ENCODE measurements at places on chromosomes 16 and 17.

DNA sequence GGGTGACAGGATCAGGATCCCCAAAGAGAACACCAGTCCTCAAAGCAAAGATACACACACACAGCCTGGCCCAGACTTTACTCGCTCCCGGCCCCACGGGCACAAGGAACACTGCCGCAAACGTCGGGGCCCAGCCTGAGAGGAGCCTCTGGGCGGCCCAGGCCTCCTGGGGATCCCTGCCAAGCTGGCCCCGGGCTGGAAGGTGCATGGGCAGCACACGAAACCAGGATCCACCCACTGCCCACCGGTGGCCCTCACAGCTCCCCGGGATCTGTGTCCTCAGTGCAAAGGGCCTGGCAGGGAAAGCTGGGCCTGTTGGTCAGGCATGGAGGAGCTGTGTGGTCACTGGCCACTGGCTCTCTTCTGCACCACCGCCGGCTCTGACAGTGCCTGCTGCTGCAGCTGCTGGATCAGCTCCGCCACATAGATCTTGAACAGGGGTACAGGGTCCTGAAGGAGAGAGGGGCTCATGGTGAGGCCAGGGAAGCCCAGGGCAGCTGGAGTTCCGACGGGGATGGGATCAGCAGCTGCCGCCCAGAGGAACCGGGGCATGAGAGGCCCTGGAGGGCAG lies 2.9 kb downstream of the MRPL28 start:
- no peak for DNase-seq

GRCh38 chr17:78332991-78333390 lies 26.9 kb downstream of the SOCS3 start:
- DNase-seq, result no peak

DNA sequence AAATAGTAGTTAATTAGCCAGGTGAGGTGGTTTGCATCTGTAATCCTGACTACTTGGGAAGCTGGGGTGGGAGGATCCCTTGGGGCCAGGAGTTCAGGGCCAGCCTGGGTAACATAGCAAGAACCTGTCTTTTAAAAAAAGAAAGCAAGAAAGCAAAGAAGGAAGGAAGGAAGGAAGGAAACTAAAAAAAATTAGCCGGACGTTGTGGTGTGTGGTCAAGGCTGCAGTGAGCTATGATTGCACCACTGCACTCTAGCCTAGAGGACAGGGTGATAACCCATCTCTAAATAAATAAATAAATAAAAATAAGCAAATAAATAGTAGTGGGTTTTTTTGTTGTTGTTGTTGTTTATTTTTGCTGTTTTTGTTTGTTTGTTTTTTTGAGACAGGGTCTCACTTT lies 39.3 kb upstream of the MAP2K6 start:
- DNase-seq, result no peak

GRCh38 chr17:58965221-58965620 lies 141.5 kb downstream of the TRIM37 start:
- no peak for DNase-seq

DNA sequence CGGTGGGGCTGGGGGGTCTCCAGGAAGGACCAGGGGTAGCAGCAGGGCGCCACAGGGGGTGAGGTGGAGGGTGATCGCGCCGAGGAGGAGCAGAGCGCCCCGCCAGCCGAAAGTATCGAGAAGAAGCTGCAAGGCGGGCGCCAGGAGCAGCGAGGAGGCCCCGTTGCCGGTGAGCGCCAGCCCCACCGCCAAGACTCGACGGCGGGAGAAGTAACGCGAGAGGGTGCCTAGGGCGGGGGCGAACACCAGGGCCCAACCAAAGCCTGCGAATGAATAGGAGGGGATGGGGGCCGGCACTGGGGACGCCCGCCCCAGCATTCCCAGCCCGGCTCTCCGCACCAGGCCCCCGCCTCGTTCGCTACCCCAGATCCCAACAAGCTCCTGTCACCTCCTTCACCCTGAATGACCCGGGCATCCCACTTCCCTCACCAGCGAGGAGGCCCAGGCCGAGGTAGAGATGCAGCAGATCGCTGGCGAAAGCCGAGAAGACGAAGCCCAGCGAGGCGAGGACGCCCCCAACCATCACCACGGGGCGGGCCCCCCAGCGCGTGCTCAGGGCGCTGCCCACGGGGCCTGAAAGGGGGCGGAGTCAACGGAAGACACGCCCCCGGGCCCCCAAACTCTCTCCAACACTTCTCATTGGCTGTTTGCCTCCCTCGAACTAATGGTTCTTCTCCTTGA lies 1.3 kb downstream of the SLC16A11 start:
- no peak for DNase-seq

DNA sequence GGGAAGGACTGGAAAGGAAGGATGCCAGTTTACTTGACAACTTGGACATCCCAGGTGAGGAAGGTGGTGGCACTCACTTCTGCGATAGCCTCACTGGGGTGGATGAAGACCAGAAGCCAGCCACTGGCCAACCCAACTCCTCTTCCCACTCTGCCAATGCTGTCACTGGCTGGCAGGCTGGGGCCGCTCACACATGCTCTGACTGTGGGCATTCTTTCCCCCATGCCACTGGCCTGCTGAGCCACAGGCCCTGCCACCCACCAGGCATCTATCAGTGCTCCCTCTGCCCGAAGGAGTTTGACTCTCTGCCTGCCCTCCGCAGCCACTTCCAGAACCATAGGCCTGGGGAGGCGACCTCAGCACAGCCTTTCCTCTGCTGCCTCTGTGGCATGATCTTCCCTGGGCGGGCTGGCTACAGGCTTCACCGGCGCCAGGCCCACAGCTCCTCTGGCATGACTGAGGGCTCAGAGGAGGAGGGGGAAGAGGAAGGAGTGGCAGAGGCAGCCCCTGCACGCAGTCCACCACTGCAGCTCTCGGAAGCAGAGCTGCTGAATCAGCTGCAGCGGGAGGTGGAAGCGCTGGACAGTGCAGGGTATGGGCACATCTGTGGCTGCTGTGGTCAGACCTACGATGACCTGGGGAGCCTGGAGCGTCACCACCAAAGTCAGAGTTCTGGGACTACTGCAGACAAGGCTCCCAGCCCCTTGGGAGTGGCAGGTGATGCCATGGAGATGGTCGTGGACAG lies 4.5 kb downstream of the ZNF646 start:
- no peak for DNase-seq

DNA sequence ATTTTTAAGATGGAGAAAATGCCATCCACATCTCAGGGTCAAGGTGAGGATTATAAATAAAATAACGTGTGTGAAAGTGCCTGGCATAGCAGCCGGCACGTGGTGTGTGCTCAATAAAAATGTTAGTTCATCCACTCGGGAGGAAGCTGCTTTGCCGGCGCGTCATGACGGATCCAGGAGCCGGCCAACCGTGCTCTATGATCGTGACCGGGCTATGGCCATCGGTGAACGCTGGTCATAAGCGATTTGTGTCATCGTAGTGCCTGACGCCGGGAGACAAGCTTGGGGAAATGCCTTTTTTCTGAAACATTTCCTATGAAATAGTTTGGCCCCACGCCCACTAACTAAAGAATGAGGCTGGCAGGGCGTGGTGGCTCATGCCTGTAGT lies 74.0 kb downstream of the CMC2 start:
- DNase-seq, result no peak

DNA sequence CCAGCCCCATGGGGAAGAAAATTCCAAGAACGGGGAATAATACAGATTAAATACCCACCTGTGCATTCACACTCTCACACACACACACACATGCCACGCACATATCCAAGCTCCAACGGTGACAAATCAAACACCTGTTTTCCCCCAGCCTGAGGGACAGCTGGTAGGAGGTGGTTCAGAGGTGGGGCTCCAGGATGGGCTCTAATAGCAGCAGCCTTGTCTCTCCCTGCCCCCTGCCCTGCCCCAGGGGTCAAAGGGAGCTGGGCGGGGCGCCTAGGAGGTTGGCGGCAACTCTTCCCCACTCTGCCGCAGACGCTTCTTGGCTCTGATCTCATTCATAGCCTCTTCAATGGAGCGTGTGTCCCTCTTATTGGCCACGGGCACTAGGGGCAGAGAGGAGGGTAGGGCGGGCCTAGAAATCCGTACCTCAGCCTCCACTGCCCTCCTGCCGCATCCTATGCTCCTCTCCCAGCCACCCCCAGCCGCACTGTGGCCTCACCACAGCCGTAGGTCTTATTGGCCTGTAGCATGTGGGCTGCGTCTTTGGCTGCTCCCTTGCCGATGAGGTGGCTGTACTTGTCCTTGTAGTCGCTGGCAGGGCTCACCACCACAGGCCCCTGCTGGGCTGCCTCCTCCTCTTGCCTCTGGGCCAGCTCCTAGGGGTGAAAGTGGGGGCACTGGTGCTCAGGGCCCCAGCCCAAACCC lies 8.2 kb downstream of the SPAG7 start:
- DNase-seq, result no peak

- no peak for DNase-seq
Observed at GRCh38 chr17:44074231-44074910, 3.8 kb downstream of the G6PC3 start.

DNA sequence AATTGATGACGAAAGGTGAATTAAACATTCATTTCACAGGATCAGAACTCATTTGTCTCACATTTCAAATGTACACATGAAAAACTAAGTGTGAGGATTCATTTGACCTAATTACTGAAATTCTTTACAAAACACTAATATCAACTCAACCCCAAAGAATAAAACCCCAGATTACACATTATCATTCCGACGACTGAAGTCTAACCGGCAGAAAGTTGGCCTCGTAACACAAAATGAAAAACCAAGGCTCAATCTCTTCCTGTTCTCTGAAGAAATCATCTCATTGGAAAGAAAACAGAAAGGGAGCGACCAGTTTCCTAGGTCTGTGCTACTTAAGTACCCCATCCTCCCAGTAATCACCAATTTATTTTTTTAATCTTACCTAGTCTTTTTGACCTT lies 1.8 kb downstream of the JPT1 start:
- DNase-seq, result no peak

DNA sequence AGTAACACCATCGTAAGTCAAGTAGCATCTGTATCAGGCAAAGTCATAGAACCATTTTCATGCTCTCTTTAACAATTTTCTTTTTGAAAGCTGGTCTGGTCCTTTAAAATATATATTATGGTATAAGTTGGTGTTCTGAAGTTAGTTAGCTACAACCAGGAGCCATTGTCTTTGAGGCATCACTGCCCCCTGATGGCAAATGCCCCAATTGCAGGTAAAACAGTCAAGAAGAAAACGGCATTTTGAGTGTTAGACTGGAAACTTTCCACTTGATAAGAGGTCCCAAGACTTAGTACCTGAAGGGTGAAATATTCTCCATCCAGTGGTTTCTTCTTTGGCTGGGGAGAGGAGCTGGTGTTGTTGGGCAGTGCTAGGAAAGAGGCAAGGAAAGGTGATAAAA lies 14.1 kb downstream of the TP53 start:
- DNase-seq, result no peak

Measured in NCI-H2029 treated with DMSO at 0.1 percent for 48 hours (cell line).